ENCODE measurements at places on chromosomes 12 and 14. TPM values are rescaled to one million over a fixed set of nuclear protein-coding genes. Genes with fewer than 3 reads are reported as not detected.

Gene ACADS
- 12.0 TPM for total RNA-seq

Gene PTPN21
- total RNA-seq, result 4.7 TPM

- no peak for DNase-seq
These were observed 28.8 kb downstream of the MAP3K9 start for GRCh38 chr14:70780396-70781075.

DNA sequence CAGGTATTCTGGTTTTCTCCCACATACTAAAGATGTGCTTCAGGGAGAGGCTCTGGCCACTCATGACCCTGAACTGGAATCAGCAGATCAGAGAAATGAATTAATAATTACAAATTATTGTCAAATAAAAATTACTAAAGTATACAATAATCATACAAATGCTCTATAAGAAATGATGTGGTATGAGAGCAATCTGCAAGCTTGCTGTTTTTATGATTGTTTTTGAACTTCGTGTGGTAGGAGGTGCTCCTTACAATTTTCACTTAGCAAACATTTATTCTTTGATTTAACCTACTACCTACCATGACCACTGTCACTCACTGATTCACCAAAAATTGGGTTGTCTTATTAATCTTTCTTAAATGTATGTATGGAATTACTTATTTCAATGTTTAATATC is 16.2 kb downstream of the ATP2B1 start:
- no peak for DNase-seq

GRCh38 chr12:75853626-75854025 is 177.9 kb downstream of the PHLDA1 start:
- no peak for DNase-seq
